ENCODE measurements at places on chromosomes 2 and 18.

DNA sequence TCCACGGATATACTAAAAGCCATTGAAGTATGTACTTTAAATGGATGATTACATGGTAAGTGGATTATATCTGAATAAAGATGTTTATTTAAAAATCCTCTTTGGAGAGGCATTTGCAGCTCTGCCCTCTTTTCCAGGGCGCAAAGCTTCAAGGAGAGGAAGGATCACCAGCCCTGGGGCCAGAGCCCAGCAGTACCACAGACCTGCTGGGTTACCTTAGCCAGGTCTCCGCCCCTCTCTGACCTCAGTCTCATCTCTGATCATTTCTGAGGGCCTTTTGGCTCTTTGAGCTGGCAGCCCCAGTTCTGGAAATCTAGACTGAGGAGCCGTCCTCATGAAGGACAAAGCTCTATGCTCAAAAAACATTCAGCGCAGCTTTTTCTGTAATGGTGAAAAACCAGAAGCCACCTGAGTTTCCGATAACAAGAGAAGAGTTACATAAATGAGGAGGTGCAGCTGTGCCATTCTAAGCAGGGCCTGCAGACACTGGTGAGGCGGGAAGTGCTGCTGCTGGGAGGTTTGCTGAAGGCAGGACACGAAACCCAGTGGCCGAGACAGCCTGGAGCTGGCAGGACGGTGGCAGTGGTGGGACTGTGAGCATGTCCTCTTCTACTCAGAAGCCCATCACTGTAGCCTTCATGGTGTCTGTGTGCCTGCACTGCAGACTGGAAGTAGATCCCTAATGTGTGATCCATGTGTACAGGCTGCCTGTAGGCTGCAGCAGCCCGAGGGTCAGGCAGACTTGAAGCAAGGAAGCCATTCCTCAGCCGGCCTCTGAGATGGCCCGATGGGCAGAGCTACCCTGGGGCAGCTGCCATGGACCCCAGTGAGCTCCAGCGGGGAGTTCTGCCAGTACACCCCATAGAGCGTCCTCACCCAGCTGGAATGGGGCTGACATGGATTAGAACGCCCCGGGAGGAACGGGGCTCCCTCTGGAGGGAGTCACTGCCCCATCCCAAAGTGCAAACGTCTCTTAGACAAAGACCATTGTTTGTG lies 27.7 kb downstream of the ADRA2B start:
- DNase-seq = no peak

DNA sequence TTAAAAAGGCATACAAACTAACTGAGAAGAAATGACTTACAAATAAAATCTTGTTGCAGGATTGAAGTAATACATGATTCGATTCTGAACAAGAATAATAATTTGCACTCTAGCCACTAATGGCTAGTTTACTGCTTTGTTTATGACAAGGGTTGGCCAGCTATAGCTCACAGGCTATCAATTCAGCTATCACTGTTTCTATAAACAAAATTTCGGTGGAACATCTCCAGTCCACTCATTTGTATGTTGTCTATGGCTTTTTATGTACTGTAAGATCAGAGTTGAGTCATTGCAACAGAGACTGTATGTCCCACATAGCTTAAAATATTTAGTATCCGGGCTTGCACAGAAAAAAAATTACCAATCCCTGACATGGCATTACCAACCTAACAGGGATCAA lies 543.7 kb upstream of the CNTNAP5 start:
- DNase-seq = no peak

- no peak for DNase-seq
Observed at GRCh38 chr2:105521176-105521575, 122.3 kb upstream of the FHL2 start.

- no peak for DNase-seq
Observed at GRCh38 chr18:38076346-38077070, 510.9 kb upstream of the CELF4 start.

GRCh38 chr2:120510751-120511395 lies 164.9 kb downstream of the INHBB start:
- no peak for DNase-seq

DNA sequence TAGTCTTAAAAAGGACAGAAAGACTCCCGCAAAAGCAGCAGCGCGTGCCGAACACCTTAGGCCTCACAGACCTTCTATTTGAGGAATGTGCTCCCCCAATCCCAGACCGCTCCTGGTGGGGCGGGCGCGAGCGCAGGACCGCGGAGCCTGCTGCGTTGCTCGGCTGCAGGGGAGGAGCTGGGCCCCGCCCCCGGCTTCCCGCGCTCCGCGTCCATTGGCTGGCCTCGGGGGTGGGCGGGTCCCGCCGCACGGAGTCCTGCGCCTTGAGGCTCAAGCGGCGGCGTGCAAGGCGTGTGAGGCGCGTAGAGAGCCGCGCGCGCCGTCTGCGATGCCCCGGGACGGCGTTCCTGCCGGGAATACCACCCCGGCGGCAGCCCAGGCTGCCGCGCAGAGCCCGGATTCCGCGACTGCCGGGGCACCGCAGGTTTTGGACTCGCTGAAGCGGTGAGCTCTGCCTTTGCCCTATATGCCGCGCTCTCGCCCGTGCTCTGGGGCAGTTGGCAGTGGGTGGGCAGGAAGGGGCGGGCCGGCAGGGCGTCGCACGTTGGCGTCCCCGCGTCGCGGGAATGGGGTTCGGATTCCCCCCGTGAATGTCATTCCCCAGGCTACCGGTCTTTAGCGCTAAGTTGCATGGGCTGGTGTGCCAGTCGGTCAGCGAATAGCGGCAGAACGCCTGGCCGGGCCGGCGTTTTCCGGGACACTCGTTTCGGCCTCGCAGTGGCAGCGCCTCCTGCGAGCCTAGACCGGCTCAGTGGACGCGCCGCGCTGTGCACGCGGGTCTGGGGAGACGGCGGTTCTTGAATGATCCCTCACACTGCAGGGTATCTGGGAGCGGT lies 49.6 kb upstream of the PAIP2B start:
- DNase-seq = no peak

GRCh38 chr2:146734042-146734820 lies 1110.6 kb upstream of the ACVR2A start:
- peak; percentile 54 for DNase-seq

- no peak for DNase-seq
Observed at GRCh38 chr18:6495536-6495935, 80.8 kb upstream of the L3MBTL4 start.

DNA sequence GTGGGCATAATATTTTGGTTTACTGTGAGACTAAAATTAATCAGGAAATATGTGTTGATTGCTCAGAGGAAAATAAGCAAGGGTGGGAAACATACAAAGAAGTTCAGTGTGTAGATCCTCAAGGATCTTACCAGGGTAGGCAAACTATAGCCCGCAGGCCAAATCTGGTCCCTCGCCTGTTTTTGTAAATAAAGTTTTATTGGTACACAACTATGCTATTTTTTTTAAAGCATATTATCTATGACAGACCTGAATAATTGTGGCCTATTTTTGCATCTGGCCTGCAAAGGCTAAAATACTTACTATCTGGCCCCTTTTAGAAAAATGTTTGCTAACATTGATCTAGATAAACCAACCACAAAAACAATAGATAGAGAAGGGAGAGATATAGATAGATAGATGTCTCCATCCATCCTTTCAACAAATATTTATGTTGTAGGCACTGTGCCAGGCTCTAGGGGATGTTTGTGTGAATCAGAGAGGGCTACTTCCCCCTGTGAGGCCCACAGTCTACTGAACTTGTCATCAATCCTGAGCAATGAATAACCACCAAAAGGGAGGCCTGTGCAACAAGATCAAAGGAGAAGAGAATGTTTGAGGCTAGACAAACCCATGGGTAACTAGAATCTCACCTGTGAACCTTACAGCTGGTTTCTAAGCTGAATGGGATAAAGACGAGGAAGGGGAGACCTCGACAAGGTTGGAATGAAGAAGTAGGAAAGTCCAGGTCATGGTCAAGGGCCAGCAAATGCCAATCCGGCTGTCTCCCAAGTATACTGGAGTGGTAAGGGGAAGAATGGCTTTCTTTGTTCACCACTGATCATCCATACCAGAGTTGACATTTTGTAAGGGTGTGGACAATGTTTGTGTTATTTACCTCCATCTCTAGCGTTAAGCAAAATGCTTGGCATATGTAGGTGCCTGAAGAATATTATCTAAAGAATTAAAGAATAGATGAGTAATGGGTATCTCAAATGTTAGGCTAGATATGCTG lies 23.6 kb downstream of the ALPK2 start:
- DNase-seq = no peak

GRCh38 chr2:205775097-205775877 lies 93.0 kb downstream of the NRP2 start:
- DNase-seq = no peak

DNA sequence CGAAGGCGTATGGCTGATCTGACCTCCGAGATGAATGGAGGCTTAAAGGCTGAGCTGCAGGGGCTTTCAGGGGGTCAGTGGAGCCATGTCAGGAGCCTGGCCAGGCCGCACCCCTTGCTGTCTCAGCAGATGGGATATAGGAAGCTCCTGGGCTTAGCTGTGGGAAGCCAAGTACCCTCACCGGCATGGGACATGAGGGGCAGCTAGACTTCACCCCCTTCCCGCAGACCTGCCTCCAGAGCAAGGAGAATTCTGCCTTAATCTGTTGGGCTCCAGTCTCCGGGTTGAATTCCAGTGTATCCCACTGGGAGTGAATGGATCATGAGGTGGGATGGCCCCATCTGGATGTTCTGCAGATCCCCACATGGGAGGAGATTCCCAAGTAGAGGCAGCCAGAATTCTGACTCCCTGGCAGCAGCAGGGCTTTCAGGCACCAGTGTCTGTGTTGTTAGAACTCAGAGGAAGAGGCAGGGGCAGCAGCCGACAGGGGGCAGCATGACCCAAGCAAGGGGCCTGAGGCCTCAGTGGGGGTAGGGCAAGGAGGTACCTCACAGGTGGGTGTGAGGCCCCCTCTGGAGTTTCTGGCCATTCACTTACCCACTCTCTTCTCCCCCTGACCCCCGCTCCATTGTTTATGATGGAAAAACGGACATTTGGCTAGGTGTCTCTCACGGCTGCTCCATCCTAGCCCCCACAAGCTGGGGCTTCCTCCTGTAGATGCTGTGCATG lies 19.1 kb downstream of the CAPG start:
- no peak for DNase-seq

GRCh38 chr18:2903006-2903405 lies 56.2 kb downstream of the EMILIN2 start:
- no peak for DNase-seq

GRCh38 chr18:10424585-10425307 lies 29.7 kb upstream of the APCDD1 start:
- no peak for DNase-seq

DNA sequence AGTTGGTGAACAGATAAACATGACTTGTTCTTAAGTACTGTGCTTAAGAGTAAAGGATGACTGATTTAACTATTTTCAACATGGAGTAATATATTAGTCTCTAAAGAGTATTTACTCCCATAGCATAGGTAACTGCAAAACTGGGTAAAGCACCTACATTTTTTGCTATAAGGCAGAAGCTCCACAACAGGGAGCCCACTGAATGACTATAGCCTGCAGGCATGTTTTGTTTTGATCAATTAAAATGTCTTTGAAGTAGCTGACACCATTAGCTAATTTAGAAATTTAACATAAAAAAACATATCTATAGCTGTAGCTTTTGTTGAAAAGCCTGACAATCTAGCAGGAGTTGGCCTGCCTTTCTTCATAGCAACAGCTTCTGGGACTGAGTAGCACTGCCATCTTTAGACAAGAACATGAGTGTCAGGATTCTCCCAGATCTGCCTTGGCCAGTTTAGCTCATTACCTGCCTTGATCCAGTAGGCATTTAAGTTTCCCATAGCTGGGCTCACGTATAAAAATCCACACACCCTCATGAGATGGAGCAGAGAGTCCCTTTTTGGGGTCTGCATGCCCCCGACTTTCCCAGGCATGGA lies 1935.1 kb upstream of the PIK3C3 start:
- DNase-seq = no peak

GRCh38 chr2:85308896-85309555 lies 18.8 kb downstream of the TGOLN2 start:
- DNase-seq = no peak

DNA sequence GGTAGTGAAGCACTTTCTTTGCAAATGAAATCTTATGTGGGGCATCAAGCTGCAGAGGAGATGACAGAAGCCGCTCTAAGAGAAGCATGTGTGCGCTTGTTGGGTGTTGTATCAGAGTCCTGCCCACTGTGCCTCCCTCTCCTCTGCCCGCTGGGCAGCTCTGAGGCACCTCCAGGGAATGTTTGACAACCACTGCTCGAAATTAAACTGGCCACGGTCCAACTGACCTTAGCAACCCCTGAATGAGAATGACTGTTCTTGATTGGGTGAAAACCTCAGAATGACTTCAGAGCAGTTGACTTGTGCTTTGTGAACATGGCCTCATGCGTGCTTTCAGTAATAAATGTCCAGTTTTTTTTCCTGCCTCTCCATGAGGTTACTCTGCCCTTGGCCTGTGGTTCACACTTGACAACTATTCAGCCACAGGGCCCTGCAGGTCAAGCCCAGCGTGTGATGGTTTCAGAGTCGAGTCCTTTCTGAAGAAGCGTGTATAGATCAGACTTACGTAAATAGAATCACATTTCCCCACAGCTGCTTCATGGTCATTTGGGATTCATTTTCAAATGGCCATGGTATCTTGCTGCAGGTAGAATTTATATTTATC lies 94.9 kb downstream of the SLC4A3 start:
- no peak for DNase-seq

DNA sequence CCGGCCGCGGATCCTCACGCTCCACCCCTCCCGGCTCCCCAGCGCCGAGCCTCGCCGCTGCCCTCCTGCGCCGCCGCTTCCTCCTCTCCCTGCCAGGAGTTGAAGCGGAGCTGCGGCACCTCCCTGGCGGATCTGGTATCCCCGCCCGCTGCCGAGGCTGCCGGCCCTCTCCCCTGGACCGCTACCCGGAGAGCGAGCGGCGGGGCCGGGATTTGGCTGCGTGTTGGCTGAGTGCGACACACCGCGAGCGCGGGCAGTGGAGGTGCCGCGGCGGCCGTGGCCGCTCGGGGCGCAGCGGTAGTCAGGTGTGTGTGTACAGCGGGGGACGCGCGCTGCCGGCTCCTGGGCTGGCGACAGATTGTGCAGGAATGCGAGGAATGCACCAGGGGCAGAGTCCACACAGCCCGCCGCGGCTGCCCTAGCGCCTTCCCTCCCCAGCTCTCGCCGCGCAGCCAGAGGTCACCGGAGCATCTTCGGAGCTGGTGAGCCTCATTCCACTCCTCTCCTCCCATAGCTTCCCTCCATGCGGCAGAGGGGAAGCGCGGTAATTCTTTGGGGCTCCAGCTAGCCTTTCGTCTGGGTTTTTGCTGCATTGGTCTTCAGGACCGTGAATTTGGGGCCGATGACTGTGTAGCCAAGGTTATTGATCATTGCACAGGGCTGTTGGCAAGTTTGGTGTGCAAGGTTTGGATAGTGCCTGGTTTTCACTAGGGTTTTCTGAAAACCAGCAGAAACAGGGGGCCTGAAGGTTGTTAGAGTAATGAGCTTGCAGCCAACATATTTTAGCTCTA lies 1.3 kb downstream of the PKP4 start:
- DNase-seq = no peak

- no peak for DNase-seq
Observed at GRCh38 chr18:63679820-63680606, 18.3 kb upstream of the SERPINB3 start.

DNA sequence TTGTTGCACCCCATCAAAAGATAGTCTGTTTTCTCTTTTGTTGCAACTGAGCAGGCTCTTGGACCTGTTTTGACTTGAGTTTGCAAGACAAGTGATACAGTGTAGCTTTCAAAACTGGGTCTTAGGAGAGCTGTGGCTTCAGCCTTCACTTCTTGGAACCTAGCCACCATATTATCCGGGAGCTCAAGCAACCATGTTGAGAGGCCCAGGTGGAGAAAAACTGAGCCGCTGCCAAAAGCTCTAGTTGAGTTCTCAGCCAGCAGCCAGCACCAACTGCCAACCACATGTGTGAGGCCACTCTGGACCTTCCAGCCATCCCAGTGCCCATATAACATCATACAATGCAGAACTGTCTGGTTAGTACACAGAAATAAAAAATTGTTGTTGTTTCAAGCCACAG lies 5.4 kb downstream of the CACNB4 start:
- no peak for DNase-seq

Measured in SIG-M5 (cell line).